ENCODE measurements at places on chromosomes 5 and 9. TPM values are rescaled to one million over a fixed set of nuclear protein-coding genes. Genes with fewer than 3 reads are reported as not detected.

GRCh38 chr5:122156724-122157325 lies 27.5 kb downstream of the ZNF474 start:
- no peak overlapping the region for H3K4me3 ChIP-seq
- DNase-seq: peak; percentile 36
- H3K27ac ChIP-seq: no peak overlapping the region
- H3K27me3 ChIP-seq: no peaks in the 10 kb centered on the region

DNA sequence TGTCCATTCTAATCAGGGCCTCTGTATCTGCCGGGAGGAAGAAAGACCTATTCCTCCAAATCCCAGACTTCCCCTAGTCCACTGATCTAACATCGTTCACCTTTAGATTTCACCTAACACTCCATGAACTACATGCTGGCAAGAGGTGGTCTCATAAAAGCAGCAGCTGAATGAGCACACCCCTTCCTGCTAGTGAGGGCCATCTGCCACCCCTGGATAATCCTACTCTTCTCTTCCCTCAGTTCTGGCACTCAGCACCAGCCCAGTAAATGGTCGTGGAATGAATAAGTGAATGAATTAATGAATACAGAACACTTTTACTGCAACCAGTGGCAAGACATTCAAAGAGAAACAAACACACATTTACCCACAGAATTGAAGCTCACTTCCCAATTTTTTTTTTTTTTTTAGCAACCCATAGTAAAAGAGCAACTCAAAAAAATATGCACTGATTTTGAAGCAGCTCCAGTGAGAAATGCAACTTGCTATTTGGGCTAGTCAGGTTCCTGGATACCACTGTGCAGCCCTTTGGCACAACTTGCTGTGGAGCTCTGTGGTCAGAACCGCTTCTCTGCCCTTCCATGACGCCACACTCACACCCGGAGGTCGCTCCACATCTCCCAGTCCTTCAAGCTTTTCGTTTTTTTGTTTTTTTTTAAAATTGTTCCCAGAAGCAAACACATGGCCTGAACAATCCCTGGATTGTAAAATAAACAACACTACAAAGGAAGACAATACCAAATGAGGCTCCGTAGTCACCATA lies 6.2 kb downstream of the RNF183 start:
- no peak overlapping the region for H3K4me3 ChIP-seq
- H3K27ac ChIP-seq: no peak overlapping the region
- peaks cover 11% of the 10 kb centered on the region for H3K4me1 ChIP-seq
- peaks cover 12% of the 10 kb centered on the region for H3K27me3 ChIP-seq
- no peaks in the 10 kb centered on the region for H3K36me3 ChIP-seq

DNA sequence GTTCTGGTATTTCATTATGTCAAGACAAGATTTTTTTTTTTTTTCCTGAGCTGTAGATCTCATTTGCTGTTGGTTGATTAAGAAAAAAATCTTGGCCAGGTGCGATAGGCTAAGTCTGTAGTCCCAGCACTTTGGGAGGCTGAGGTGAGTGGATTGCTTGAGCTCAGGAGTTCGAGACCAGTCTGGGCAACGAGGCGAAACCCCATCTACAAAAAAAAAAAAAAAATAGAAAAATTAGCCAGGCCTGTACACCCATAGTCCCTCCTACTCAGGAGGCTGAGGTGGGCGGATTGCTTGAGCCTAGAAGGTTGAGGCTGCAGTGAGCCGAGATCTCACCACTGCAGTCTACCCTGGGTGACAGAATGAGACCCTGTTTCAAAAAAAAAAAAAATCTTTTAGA lies 12.2 kb downstream of the CDC42SE2 start:
- no peaks in the 10 kb centered on the region for H3K27me3 ChIP-seq
- H3K27ac ChIP-seq: no peak overlapping the region
- DNase-seq: no peak
- H3K4me3 ChIP-seq: no peak overlapping the region
- H3K36me3 ChIP-seq: peaks cover 31% of the 10 kb centered on the region

The GRM6 gene
- total RNA-seq: not detected

DNA sequence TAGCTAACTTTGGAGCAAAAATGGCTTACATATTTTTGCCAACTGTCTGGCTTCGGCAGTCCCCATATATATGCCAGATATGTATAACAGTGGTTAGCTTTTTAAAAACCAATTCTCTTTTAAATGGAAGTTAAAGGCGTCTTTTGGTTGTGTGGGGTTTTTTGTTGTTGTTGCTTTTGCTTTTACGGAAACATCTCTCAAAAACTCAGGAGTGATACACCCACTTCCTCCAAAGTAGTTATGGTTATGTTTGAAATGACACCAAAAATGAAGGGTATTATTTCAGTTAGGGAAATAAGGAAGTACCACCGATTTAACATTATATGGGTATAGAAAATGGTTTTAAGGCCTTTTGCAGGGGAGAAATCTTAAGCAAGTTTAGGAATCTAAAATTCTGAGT lies 2.3 kb downstream of the CNOT8 start:
- peaks cover 23% of the 10 kb centered on the region for H3K4me1 ChIP-seq
- H3K36me3 ChIP-seq: peaks cover 44% of the 10 kb centered on the region
- peak overlapping the region; percentile 100 for H3K4me3 ChIP-seq
- no peaks in the 10 kb centered on the region for H3K27me3 ChIP-seq
- H3K27ac ChIP-seq: peak overlapping the region; percentile 24

- H3K27ac ChIP-seq: peak overlapping the region; percentile 32
- peaks cover 9% of the 10 kb centered on the region for H3K4me1 ChIP-seq
- H3K36me3 ChIP-seq: no peaks in the 10 kb centered on the region
- H3K27me3 ChIP-seq: no peaks in the 10 kb centered on the region
Observed at GRCh38 chr5:126884269-126884819, 107.4 kb downstream of the LMNB1 start.

DNA sequence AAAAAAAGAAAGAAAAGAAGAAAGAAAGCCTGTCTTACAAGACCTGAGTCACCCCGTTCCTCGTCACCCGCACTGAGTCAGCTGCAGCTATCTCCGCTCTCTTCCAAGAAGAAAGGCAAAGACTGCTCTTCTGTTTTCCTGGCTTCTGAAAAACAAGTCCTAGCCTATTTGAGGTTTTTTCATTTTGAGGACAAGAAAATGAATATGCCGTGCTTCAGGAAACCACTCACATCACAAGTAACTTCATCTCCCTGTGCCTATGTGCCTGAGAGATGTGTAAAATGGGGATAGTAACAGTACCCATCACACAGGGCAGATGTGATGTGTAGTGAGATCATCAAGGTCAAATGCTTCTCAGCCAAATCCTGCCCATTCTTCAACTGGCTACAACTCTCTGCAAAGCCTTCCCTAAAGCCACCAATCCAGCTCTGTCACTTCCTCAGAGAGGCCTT lies 78.4 kb downstream of the GLDC start:
- H3K27ac ChIP-seq: peak overlapping the region; percentile 85
- peaks cover 4% of the 10 kb centered on the region for H3K36me3 ChIP-seq
- H3K27me3 ChIP-seq: no peaks in the 10 kb centered on the region
- no peaks in the 10 kb centered on the region for H3K4me1 ChIP-seq
- DNase-seq: peak; percentile 28

The NTMT1 gene
- 36.1 TPM for total RNA-seq

- H3K4me3 ChIP-seq: no peak overlapping the region
- no peaks in the 10 kb centered on the region for H3K36me3 ChIP-seq
- no peaks in the 10 kb centered on the region for H3K27me3 ChIP-seq
- peaks cover 2% of the 10 kb centered on the region for H3K4me1 ChIP-seq
- no peak for DNase-seq
Observed at GRCh38 chr5:126503602-126504104, 80.4 kb downstream of the GRAMD2B start.

The NTNG2 gene
- total RNA-seq: not detected

DNA sequence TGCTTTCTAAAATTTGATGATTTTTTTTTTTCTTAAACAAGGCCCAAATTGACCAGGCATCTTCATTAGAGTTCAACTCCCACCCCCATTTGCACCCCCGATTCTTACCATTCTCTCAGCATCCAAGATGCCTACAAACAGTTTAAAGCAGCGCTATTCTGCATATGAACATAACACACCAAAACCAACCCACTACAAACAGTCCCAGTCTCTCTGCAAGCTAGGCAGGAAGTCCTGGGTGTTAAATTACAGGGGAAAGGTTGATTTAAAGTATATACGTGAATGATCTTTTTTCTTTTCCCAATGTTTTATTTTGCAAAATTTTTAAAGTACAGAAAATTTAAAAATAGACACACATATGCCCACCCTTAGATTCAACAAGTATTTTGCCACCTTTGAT lies 127.0 kb downstream of the ADAMTS12 start:
- no peaks in the 10 kb centered on the region for H3K27me3 ChIP-seq
- DNase-seq: no peak
- H3K36me3 ChIP-seq: no peaks in the 10 kb centered on the region
- H3K27ac ChIP-seq: no peak overlapping the region
- H3K4me3 ChIP-seq: no peak overlapping the region

The BARHL1 gene
- total RNA-seq: not detected

DNA sequence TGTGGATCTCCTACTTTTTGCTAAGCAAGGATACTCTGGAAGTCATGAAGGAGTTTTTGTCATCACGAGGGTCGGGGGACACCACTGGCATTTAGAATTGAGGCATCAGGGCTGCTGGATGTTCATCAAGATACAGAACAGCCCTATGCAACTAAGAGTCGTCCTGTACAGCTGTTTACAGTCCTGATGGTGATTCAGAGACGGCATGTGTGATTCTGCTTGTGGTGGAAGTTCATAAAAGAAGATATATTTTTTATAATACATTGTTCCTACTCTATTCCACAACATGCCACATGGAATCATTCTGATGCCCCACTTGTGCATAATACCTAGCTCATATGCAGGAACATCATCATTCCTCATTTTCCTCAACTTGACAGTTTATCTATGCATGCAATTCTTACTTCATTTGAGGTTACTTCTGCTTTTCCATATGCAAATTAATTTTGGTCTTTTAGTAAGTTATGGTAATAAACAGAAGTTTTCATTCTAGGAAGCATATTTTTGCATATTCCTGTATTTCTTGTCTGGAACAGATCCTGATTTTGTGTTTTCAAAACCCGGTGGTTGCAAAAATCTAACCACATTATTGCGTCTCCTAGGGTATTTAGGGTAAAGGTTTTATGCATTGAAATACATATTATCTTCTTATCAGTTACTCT lies 155.2 kb downstream of the ARHGEF28 start:
- H3K4me1 ChIP-seq: peaks cover 9% of the 10 kb centered on the region
- H3K27me3 ChIP-seq: no peaks in the 10 kb centered on the region
- H3K4me3 ChIP-seq: no peak overlapping the region
- H3K36me3 ChIP-seq: no peaks in the 10 kb centered on the region
- no peak for DNase-seq

The PHYKPL gene
- total RNA-seq: 87.5 TPM

- peaks cover 35% of the 10 kb centered on the region for H3K27me3 ChIP-seq
- peak; percentile 24 for DNase-seq
- H3K36me3 ChIP-seq: no peaks in the 10 kb centered on the region
Observed at GRCh38 chr5:170173227-170173626, 59.6 kb upstream of the C5orf58 start.

The LHX6 gene
- not detected for total RNA-seq

The UNC5A gene
- 19.5 TPM for total RNA-seq

DNA sequence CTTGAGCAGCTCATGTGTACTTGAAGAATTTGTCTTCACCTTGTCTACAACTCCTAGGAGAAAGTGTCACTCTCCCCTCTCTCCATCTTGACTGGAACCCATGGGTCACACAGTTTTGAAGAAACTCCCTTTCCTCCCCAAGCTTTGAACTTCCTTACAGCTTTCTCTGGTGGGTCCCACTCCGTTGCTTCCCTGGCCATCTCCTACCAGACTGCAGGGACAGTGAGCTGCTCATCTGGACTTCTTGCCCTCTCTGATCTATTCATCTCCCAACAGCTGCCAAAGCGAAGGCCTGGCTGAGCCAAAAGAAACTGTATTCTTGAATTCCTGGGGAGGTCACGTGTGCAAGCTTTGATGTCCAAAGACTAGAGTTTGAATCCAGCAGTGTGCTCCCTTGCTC lies 22.7 kb upstream of the CXCL14 start:
- H3K27me3 ChIP-seq: peaks cover 69% of the 10 kb centered on the region
- H3K4me3 ChIP-seq: no peak overlapping the region
- H3K4me1 ChIP-seq: peaks cover 9% of the 10 kb centered on the region
- no peak overlapping the region for H3K27ac ChIP-seq
- H3K36me3 ChIP-seq: no peaks in the 10 kb centered on the region

DNA sequence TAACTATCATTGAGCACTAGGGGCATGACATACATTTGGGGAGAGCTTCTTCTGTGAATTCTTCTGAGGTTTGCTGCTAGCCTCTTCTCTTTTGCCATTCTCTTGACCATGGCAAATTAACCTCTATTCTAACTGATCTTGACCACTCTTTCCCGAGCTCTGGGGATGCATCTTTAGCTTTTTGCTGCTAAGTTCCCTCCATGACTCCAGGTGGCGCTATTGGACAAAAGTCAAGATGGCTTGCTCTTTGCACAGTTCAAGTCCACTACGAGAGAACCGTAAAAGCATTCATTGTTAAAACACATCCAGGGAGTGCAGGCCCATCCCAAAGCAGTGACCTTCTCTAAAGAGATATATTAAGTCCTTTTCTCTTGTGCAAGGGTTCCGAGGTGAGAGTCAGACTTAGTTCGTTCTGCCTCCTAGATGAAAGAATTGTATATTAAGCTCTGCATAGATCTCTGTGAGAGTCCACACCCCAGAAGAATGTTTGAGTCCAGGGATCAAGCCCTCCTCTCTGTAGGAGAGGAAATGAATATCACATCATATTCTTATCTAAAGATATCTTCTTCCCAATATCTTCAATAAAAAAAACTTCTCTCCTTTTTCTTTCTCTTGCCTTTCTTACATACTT lies 1152.9 kb upstream of the CDH6 start:
- H3K4me1 ChIP-seq: no peaks in the 10 kb centered on the region
- no peak overlapping the region for H3K4me3 ChIP-seq
- no peaks in the 10 kb centered on the region for H3K27me3 ChIP-seq
- no peaks in the 10 kb centered on the region for H3K36me3 ChIP-seq
- DNase-seq: peak; percentile 37

GRCh38 chr9:114394523-114395333 lies 6.9 kb upstream of the AKNA start:
- H3K4me1 ChIP-seq: peaks cover 7% of the 10 kb centered on the region
- no peak overlapping the region for H3K4me3 ChIP-seq
- no peak overlapping the region for H3K27ac ChIP-seq
- H3K27me3 ChIP-seq: no peaks in the 10 kb centered on the region
- DNase-seq: no peak

GRCh38 chr5:53940921-53941320 lies 369.5 kb downstream of the ARL15 start:
- no peak for DNase-seq
- H3K27me3 ChIP-seq: no peaks in the 10 kb centered on the region
- H3K27ac ChIP-seq: no peak overlapping the region
- no peaks in the 10 kb centered on the region for H3K4me1 ChIP-seq

GRCh38 chr9:16869131-16869881 lies 1.2 kb downstream of the BNC2 start:
- H3K27ac ChIP-seq: no peak overlapping the region
- DNase-seq: no peak
- H3K36me3 ChIP-seq: peaks cover 10% of the 10 kb centered on the region
- H3K4me1 ChIP-seq: no peaks in the 10 kb centered on the region
- no peak overlapping the region for H3K4me3 ChIP-seq

- H3K27ac ChIP-seq: no peak overlapping the region
- H3K27me3 ChIP-seq: peaks cover 2% of the 10 kb centered on the region
- H3K36me3 ChIP-seq: peaks cover 9% of the 10 kb centered on the region
- H3K4me1 ChIP-seq: no peaks in the 10 kb centered on the region
- H3K4me3 ChIP-seq: no peak overlapping the region
Observed at GRCh38 chr5:167511-167910, 23.8 kb upstream of the LRRC14B start.

The HRCT1 gene
- total RNA-seq: 0.69 TPM
